ENCODE measurements at places on chromosomes 16 and 17.

- DNase-seq: no peak
Measured at GRCh38 chr16:70402916-70403659, 35.8 kb downstream of the ST3GAL2 start.

GRCh38 chr16:89633064-89633631, 19.7 kb downstream of the DPEP1 start:
- no peak for DNase-seq

DNA sequence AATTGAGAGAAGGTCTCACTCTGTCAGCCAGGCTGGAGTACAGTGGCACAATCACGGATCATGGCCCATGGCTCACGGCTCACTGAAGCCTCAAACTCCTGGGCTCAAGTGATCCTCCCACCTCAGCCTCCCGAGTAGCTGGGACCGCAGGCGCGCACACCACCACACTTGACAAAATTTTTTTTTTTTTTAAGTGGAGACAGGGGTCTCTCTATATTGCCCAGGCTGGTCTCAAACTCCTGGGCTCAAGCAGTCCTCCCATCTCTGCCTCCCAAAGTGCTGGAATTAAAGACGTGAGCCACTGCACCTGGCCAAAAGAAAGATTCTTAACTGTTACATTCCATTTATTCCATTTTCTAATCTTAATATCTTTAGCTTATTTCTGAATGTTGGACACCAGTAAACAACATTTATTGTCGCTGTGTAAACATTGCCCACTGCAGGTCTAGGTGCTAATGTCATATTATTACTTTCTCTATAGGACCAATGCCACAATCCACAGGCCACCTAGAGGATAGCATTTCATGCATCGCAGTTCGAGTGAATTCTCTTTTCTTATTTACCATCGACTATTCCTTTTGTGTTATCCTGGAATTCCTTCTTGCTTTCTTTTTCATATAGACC, 123.7 kb downstream of the PITPNC1 start:
- DNase-seq: no peak

DNA sequence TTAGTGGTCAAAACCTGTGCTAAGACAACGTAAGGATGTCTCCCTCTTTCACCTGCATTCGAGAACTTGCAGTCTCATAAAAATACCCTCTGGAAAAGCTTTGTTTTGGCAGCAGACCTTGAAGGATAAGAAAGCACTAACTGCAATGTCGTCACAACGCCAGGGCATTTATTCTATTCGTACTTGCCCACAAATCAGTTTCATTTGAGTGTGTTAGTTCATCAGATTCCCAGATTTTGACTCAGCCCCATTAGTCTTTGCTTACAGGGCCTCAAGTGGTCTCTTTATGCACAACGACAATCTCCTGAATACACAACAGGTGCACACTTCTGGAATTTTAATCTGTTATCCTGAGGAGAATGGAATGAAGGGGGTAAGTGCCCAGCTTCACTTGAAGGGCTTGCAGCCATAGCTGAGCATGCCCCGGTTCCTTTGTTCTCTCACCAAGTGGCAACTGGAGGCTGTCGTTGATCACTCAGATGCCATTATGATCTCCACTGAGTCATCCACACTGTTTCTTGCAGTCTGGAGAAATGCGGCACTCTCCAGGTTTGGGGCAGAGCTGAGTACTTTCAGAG, 58.8 kb downstream of the CLEC19A start:
- no peak for DNase-seq

GRCh38 chr17:8255499-8255898, 6.4 kb downstream of the PFAS start:
- DNase-seq: no peak

DNA sequence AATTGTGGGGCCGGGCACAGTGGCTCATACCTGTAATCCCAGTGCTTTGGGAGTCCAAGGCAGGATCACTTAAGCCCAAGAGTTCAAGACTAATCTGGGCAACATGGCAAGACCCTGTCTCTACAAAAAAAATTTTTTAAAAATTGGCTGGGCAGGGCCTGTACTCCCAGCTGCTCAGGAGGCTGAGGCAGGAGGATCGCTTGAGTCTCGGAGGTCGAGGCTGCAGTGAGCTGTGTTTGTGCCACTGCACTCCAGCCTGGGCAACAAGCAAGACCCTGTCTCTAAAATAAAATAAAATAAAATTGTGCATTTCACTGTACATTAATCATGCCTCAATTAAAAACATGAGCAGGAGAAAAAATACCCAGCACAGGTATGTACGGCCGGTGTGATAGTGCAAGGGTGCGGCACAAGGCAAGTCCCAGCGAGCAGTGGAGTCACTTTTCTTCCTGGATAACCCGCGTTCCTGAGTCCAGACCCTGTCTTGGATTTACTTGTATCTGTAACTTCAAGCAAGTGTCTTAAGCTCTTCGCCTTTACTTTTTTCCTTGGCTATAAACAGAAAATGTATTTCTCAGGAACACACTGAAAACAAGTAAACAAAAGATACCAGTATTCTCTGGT, 11.4 kb downstream of the ZDHHC7 start:
- no peak for DNase-seq

- DNase-seq: no peak
Measured at GRCh38 chr16:55102531-55102930, 171.9 kb downstream of the IRX5 start.

DNA sequence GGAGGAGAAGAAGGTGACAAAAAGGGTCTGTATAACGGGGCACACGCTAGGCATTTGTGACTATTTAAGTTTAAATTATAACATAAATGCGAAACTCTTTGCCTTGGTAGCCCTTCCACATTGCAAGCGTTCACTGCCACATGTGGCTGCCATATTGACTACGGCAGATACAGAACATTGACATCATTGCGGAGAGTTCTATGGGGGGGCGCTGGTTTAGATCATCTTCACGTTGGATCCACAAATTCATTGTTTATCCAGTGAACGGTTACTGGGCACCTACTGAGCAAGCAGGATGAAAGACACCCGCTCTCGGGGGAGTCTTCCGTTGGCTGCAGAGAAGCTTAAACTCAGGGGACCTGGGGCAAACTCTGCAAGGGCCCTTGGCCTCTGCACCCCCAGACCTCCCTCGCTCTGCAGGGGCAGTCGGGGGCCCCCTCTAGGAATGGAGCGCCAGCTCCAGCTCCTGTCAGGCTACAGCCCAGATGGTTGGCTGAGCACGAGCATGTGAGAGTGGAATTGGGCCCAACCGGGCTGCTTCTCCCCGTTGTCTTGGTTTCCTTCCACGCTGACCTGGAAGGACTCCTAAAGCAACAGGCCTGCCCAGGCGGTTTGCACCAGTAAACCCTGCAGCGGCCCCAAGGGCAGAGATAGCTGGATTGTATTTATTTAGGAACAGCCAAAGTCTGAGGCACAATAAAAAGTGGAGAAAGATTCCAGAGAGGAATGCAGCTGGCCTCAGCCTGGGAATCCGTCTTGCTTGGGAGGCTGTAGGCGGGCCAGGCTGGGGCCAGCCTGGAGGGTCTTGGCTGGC, 172.2 kb downstream of the SEC14L1 start:
- no peak for DNase-seq

DNA sequence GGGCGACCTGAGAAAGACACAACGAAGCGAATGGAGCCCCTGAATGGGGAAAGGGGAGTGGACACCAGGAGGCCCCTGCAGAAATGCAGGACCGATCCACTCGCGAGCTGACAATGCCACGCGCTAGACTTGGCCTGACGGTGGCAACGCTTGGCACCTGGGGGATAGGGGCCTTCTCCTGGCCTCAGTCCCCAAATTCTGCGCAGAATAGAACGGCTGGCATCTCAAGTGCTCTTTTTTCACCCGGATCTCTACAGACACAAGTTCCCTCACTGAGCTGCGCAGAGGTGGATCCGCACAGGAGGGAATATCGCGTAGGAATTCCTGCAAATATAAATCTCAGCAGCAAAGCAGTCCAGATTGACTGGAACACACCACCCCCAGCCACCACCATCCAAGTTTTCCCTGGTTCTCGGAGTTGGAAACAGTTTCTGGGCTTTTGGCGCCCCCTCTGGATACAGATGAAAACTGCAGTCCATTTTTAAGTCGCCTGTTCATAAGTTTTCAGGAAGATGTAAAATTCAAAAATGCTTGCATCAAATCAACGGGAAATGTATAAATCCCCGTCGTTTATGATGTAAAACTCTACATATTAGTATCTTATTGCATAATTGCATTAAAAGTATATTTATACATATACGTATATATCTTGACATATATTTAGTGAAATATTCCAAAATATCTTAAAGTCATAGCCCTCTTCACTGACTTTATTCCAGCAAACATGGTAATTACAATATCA, 2.3 kb upstream of the SOX9 start:
- peak; percentile 5 for DNase-seq

- no peak for DNase-seq
Measured at GRCh38 chr17:6555331-6556120, 829 bp downstream of the PITPNM3 start.

DNA sequence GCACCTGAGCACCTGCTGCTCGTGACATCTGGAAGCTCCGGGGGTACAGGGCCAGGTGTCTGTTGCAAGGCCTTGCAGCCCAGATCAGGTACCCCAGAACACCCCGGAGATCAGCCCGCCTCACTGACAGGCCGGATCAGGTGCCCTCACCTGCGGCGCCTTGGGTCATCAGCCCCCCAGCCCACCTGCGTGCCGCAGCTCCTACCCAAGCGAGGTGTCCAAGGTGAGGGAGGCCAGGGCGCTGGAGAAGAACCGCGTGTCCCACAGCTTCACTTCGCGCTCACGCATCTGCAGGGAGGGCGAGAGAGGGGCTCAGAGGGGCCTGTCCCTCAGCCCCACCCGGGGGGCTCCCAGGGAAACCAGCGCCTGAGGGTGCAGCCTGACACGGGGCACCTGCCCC, 16.1 kb downstream of the VASN start:
- DNase-seq: no peak

DNA sequence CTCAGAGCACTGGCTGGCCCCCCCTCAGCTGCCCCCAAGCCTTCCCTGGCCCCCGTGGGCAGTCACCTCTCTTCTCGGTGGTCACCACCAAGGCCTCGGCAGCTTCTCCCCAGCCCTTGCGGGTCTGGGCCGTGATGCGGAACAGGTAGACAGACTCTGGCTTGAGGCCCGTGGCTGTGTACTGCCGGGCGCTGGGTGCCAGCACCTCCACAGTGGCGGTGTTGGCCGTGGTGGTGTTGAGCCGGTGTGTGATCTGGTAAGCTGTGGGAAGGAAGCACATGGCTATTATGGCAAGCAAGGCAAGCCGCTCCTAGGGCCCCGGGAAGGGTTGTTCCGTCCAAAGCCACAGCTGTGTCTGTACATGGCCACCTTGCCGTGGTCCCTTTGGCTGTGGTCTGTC, 78.4 kb upstream of the CDC42EP4 start:
- DNase-seq: no peak

GRCh38 chr17:75515496-75516254, at the start of gene CASKIN2:
CASKIN2 (minus strand) TSS chr17:75515537; CDS start chr17:75513804, 1,733 bp downstream.
- peak; percentile 65 for DNase-seq

DNA sequence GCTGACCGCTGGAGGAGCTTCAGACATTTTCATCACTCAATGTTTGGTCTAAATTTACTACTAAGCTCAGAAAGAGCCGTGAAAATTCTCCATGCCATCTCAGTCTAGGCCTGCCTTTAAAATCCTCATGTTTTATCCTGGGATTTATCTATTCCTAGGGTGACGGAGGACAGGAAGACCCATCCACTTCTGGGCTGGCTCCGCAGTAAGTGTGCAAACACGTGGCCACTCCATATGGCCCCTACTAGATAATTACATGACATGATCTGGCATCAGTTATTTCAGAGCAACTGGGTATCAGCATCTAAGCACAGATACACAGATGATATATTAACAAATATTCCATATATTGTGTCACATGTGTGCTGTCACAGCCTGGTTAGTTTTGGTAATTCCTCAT, 77.8 kb upstream of the HS3ST4 start:
- no peak for DNase-seq

DNA sequence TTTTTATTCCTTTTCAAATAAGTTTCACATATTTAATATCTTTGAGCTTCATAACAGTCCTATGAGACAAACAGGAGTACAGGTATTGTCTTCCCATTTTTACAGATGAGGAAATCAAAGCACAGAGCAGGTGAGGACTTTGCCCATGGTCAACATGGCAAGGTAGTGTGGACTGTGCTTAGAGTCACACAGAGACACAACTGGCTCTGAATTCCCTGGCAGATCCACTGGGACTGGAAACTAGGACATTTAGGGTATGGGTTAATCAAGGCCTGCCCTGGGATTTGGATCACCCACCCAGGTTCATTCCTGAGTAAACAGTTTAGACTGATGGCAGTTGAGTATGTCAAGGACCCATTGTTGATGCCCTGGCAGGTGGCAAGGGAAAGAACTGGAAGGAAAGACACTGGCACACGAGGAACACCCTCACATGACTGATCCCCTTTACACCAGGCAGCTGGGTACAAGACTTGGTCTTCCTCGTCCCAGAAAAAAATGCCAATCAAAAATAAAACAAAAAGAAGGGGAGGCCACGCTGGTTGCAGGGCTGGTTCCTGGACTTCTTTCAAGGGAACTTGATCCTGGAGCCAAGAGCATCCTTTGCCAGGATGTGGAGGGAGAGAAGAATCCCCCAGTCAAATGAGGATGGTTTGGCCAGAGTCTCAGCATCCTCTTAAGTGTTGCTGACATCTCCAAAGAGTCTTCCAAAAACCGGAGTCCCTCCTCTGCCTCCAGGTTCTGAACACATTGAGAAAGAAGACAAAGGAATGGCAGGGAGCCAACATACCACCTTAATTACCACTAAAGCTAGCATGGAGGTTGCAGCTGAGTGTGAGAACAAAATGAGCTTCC, 34.9 kb downstream of the CHD9 start:
- DNase-seq: no peak

DNA sequence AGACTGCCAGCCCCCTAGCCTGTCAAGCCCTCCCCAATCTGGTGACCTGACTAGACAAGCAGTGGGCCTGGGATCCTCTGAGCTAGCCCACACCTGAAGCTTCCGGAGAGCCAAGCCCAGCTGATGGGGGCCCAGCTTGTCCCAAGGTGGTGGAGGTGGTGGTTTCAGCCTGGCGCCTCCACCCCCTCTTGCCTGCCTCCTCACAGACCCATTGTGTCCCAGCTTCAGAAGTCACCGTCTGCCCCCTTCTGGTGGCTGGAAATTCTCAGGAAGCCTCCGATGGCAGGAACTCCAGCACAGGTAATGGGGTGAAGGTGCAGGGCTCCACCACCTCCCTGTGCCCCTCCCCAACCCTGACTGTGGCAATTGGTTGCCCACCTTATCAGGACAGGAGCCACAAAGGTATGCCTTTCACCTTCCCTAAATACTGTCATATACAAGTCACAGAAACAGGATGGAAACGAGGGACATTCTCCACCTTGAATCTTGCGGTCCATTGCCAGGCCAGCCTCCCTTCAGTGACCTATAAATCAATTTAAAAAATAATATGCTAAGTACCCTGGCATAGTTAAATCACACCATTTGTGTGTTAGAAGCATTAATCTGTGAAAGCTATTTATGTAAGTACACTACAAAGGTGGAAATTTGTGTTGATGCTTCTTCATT, 66.0 kb upstream of the ZNF423 start:
- DNase-seq: peak; percentile 10
